ENCODE measurements at places on chromosomes 3 and 15. TPM values are rescaled to one million over a fixed set of nuclear protein-coding genes. Genes with fewer than 3 reads are reported as not detected.

DNA sequence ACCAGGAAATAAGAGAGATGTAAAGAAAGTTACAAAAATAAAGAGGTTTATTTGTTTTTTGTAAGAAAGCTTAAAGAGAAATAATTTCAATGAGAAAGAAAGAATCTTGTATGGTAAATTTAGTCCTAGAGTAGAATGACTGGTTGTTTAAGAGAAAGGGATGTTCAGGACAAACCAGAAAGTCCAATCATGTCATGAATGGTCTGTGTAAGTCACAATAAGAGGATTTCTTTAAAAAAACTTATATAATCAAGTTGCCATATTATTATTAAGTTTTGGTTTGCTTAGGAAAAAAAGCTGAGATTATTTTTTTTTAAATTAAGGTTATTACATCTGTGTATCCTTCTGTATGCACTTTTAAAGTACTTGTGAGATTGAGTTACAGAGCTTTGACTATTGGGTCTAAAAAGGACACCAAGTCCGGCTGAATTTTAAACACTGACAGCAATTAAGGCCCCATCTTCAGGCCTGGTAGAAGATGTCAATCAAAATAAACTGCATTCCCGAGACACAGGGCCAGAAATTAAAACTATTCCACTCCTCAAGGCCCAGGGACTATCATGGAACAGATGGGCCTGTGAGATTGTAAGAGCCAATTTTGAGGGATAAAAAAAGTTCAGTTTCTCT is 12.2 kb downstream of the ERICH6 start:
- DNase-seq, result no peak

- DNase-seq, result no peak
These were observed 51.0 kb downstream of the NR2F2 start for GRCh38 chr15:96381463-96381862.

DNA sequence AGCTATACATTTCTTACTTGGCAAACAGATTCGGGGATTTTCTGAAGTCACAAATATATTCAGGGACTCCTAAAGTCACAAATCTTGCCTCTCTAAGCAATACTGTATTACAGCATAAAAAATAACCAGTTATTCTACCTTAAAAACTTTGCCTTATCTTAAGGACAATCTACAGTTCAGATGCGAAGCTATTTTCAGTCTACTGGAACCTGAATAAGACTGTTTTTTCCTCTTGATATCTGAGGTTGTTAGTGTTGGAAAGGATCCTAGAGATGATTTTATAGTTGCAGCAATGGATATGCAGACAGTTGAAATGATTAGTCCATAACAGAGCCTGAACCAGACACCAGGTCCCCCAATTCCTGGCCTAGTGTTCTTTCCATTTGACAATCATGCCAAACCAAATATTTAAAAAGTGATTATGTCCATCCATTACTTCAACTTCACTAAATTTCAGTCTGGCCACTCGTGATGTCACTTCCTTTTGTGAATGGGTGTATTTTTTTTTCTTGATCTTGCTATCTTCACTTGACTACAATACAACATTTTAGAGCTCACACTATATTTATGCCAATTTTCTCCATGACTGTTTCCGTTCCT is 1.8 kb downstream of the HDGFL3 start:
- no peak for DNase-seq

The CCRL2 gene
- 0.45 TPM for total RNA-seq

DNA sequence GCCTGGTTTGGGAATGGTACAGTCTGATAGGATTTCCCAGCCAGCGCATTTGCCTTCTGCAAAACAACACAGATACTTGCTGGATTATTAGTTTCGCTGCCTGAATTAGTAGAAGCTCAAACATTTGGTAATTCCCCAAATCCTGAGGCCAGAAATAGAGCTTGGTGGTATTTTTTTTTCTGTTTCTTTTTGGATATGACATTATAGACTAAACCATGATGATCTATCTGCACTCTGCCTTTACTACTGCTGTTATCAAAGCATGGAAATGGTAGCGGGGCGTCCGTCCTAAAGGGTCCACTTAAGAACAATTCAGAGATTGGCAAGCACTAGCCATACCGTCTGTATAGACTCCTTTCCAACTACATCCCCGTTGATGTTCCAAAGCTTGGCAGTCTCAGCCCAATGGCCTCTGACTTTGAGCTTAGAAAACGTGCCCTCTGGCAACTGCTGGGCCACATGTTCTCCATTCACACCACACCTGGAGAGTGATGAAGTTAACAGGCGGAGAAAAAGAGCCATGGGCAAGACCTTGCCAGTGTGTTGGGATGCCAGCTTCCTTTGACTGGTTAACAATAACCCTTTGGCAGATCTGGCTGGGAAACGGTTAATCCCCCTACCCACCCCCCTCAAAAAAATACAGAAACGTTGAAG is 241.0 kb upstream of the NR2F2 start:
- DNase-seq, result no peak

DNA sequence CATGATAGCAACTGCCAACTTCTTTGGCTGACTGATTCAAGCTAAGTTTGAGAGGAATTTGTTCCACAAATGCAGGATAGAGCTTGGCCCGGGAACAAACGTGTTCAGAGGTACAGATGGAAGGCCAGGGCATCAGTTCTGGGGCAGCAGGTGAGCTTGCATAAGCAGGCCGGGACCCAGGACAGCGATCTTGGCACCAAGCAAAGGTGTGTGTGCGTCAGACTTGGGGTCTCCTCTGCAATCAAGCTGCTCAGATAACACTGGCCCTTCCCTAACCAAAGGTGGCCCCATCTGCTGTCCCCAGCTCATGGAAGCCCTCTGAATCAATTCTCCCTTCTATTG is 155.6 kb downstream of the MEGF11 start:
- no peak for DNase-seq

GRCh38 chr15:26144836-26145235 is 281.7 kb upstream of the ATP10A start:
- DNase-seq, result no peak

The POPDC2 gene
- total RNA-seq, result 26.5 TPM

DNA sequence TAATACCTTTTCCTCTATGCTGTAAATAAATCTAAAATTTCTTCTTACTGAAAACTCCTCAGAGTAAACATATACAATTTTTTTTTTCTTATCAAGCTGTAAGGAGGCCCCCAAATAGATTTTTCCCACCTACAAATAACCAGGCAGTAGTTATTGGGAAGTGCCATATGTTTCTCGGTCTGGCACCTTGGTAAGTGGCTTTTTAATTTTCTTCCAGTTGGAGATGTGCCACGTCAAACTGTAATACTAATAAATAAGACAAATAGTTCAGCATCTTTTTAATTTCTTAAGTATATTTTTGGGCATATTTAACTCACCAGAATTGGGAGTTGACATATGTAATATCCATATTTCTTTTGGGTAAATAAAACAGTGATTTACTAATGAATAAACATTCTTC is 346.3 kb downstream of the DIPK2A start:
- DNase-seq, result no peak

The ALDH1A2 gene
- total RNA-seq, result 65.0 TPM

Measured in prostate gland (tissue), 2 donors.